ENCODE measurements at places on chromosomes 1 and 21. TPM values are rescaled to one million over a fixed set of nuclear protein-coding genes. Genes with fewer than 3 reads are reported as not detected.

DNA sequence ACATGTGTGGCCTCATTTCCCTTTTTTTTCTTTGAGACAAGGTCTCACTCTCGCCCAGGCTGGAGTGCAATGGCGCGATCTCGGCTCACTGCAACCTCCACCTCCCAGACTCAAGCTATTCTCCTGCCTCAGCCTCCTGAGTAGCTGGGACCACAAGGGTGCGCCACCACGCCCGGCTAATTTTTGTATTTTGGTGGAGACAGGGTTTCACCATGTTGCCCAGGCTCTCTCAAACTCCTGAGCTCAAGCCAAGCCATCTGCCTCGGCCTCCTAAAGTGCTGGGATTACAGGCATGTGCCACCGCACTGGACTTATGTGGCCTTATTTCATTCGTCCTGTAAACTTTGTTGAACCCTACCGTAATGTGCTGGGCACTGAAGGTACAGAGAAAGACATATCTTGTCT is 569 bp upstream of the WARS2 start:
- DNase-seq = no peak

DNA sequence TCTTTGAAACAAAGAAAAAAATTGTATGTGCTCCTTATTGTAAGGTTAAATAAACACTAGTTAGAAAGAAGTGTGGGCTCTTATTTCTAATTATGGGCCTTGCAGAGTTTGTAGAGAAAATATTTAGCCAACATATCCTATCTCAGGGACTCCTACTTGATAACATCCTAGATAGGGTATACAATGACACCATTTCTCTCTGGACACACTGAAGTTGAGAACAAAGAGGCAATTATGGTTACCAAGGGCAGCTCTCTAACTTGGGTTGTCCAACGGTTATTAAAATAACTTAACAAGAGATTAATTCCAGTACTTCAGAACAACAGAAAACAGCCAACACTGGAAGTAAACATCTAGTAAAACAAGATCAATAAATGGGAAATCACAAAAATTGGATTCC is 69.0 kb upstream of the ZC3H11B start:
- no peak for DNase-seq

- DNase-seq = no peak
These were observed 7.1 kb upstream of the KRTAP10-4 start for GRCh38 chr21:44566403-44566802.

The CACHD1 gene
- total RNA-seq = 12.1 TPM

The CLCNKA gene
- total RNA-seq = not detected

GRCh38 chr1:76284842-76285241 is 210.3 kb downstream of the ST6GALNAC3 start:
- DNase-seq = no peak
